ENCODE measurements at places on chromosomes 4 and X. TPM values are rescaled to one million over a fixed set of nuclear protein-coding genes. Genes with fewer than 3 reads are reported as not detected.

The TRIM61 gene
- total RNA-seq = not detected

The CENPVL2 gene
- not detected for total RNA-seq

The GLRA3 gene
- not detected for total RNA-seq

The MAGEB2 gene
- total RNA-seq = not detected

The NHSL2 gene
- total RNA-seq = 12.3 TPM

The ATP2B3 gene
- total RNA-seq = 0.25 TPM

The AGTR2 gene
- not detected for total RNA-seq

The TREX2 gene
- total RNA-seq = 9.6 TPM

The PRR32 gene
- not detected for total RNA-seq

DNA sequence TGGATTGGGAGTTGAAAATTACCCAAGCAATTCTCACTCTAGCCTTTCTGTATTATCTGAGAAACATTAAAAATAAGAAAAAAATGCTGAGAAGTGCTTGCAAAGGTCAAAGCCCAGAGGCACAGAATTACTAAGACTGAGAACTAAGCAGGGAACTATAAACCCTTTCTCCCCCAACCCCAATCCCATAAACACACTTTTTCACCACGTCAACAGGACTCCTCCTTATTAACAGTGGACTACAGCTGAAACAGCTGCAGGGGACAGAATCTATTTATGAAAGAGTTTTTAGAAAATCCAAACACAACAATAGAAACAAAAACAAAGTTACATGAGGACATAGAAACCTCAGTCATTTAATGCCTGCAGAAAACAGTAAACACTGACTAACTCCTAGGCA is 984.1 kb downstream of the TRAM1L1 start:
- H3K36me3 ChIP-seq = no peaks in the 10 kb centered on the region
- H3K4me3 ChIP-seq = no peak overlapping the region
- no peak overlapping the region for H3K27ac ChIP-seq
- DNase-seq = no peak
- H3K4me1 ChIP-seq = no peaks in the 10 kb centered on the region

- H3K27ac ChIP-seq = no peak overlapping the region
- H3K27me3 ChIP-seq = no peaks in the 10 kb centered on the region
- no peaks in the 10 kb centered on the region for H3K36me3 ChIP-seq
- H3K4me1 ChIP-seq = no peaks in the 10 kb centered on the region
Observed at GRCh38 chr4:81523672-81524327, 52.1 kb upstream of the RASGEF1B start.

DNA sequence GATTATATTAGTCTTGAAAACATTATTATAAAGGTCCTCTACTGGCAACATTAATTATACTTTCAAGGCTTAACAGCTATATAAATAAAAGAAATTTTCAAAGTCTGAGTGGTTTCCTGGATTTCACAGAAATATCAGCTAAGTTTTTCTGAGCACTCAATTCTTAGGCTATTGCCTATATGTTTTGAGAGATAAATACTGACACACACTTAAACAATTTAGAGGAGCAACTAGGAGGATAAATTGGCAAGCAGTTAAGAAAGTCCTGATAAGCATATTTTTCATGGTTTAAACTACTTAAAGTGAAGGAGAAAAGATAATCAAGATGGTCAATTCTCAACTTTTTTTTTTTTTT is 2.7 kb upstream of the MGARP start:
- no peak overlapping the region for H3K27ac ChIP-seq
- no peaks in the 10 kb centered on the region for H3K27me3 ChIP-seq
- DNase-seq = no peak
- no peak overlapping the region for H3K4me3 ChIP-seq

DNA sequence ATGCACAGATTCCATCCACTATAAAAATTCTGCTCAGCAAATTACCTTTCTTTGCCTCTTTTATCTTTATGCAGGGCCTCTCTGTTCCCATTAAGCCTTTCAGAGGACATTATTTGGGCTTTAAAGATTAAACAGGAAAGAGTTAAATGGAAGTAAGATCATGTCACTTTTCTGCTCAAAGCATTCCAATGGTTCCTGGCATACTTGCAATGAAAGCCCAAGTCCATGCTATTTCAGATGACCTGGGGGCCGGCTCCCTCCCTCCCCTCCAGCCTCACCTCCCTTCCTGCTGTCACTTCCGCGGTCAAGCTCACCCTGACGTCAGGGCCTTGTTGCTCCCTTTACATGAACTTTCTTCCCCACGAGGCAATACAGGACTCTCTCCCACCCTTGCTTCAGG is 125.5 kb downstream of the C4orf51 start:
- H3K4me3 ChIP-seq = no peak overlapping the region
- peaks cover 6% of the 10 kb centered on the region for H3K4me1 ChIP-seq
- DNase-seq = no peak
- H3K27ac ChIP-seq = no peak overlapping the region
- H3K27me3 ChIP-seq = no peaks in the 10 kb centered on the region

DNA sequence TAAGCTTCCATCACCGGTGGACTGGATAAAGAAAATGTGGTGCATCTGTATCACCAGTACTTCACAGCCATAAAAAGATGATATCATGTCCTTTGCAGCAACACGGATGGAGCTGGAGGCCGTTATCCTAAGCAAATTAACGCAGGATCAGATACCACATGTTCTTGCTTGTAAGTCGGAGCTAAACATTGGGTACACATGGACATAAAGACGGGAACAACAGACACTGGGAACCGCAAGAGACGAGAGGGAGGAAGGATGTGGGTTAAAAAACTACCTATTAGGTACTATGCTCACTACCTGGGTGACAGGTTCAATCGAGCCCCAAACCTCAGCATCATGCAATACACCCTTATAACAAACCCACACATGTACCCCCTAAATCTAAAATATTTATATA is 16.3 kb upstream of the IDS start:
- H3K27me3 ChIP-seq = no peaks in the 10 kb centered on the region
- no peaks in the 10 kb centered on the region for H3K36me3 ChIP-seq
- no peak for DNase-seq
- no peaks in the 10 kb centered on the region for H3K4me1 ChIP-seq
- H3K27ac ChIP-seq = no peak overlapping the region

- H3K36me3 ChIP-seq = no peaks in the 10 kb centered on the region
- peak overlapping the region; percentile 81 for H3K27ac ChIP-seq
- H3K27me3 ChIP-seq = no peaks in the 10 kb centered on the region
- DNase-seq = no peak
Observed at GRCh38 chrX:38804432-38804681, 3.1 kb downstream of the MID1IP1 start.

GRCh38 chr4:2595952-2596552 is 59.6 kb downstream of the FAM193A start:
- peaks cover 80% of the 10 kb centered on the region for H3K4me1 ChIP-seq
- H3K36me3 ChIP-seq = no peaks in the 10 kb centered on the region
- H3K27ac ChIP-seq = no peak overlapping the region
- no peaks in the 10 kb centered on the region for H3K27me3 ChIP-seq
- DNase-seq = no peak

DNA sequence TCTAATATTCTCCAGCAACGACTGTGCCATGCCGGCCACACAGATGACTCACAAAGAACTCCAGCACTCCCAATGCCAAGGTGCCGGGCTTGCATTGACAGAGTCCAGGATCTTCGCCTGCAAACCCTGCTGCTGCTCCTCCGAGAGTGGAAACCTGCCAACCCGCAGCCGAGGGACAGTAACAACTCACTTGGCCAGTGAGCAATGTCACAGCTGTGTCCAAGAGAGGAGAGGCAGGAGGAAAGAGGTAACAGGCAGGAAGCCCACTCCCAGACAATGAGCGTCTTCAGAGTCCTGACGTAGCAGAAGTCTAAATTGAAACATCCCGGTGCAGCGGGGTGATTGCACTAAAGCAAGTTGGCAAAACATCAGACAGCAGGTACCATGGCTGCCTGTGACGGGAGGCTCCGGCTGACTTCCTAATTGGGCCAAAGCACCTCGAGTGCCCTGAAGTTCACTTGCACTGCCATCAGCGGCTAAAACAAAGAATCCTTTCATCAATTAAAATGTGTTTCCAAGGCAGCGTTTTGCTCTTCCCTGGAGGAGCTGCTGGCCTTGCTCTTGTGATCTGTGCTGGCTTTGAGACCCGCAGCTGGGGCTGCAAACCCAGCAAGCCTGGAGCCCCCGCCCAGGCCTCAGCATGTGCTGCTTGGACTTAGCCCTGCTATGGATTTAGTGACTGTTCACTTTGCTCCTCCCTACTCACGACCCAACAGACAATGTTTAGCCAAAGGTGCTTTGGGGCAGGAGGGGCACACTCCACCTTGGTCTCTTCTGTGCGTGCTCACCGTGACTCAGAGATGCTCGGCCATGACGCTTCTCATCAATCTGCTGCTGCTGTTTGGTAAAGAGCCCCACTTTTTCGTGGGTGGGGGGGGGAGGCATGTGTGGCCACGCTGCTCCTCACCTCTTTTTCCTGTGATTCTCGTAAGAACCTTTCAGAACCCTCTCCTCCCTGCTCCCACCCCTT is 36.5 kb downstream of the DCTD start:
- H3K27ac ChIP-seq = no peak overlapping the region
- no peak overlapping the region for H3K4me3 ChIP-seq
- no peaks in the 10 kb centered on the region for H3K27me3 ChIP-seq
- no peak for DNase-seq

- H3K4me3 ChIP-seq = no peak overlapping the region
- DNase-seq = no peak
- no peaks in the 10 kb centered on the region for H3K36me3 ChIP-seq
- no peak overlapping the region for H3K27ac ChIP-seq
- H3K27me3 ChIP-seq = no peaks in the 10 kb centered on the region
Observed at GRCh38 chr4:150570862-150571261, 11.1 kb upstream of the MAB21L2 start.

GRCh38 chrX:141279476-141279875 is 37.2 kb upstream of the SPANXC start:
- H3K27ac ChIP-seq = no peak overlapping the region
- no peak overlapping the region for H3K4me3 ChIP-seq
- no peaks in the 10 kb centered on the region for H3K4me1 ChIP-seq
- H3K27me3 ChIP-seq = no peaks in the 10 kb centered on the region

DNA sequence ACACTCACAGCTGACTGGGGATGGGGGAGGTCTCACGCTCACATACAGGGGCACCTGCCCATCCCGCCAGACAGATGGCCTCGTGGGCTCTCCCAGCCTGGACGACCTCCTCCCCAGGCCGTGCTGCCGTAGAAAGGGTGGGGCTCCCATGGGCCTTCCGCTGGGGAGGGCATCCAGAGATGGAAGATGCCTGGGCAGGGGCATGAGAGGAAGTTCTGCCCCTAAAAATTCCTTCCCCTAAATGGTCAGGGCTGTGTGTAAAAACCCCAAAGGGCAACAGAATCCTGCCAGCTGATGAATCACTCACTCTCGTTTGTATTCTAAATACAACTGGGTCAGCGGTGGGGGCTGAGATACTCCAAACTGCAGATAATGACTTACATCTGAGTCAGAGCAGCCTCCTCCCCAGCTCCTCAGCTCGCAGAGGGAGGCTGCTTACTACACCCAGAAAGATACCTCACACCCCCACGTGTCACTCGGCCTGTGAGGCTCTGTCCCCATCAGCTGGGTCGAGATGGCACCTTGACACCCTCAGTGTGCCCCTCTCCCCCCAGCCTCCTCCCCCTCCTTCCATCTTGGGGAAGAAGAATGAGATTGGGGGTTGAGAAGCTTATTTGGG is 10.1 kb downstream of the WDR1 start:
- peaks cover 100% of the 10 kb centered on the region for H3K4me1 ChIP-seq
- peak overlapping the region; percentile 89 for H3K27ac ChIP-seq
- H3K4me3 ChIP-seq = peak overlapping the region; percentile 38
- no peak for DNase-seq
- H3K27me3 ChIP-seq = no peaks in the 10 kb centered on the region
- H3K36me3 ChIP-seq = peaks cover 8% of the 10 kb centered on the region

- H3K27ac ChIP-seq = no peak overlapping the region
- H3K27me3 ChIP-seq = no peaks in the 10 kb centered on the region
- H3K4me1 ChIP-seq = no peaks in the 10 kb centered on the region
- DNase-seq = no peak
Observed at GRCh38 chr4:23614284-23614892, 275.5 kb downstream of the PPARGC1A start.

DNA sequence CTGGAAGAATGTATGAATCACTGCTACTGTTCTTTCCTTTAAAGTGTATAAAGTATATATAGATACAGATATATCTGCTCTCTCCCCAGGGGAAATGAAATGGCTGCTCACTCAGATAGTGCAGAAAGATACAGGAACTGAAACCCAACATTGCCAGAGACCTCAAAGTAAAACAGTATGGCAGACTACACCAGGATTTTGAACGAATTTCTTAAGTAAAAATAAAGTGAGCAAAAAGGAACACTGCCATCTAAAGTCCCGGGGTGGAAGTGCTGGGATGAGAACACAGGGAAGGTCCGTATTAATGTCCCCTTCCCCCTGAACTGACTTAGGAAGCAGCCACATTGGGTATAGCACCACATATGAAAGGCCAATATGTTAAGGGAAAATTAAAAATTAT is 93.4 kb downstream of the TMA16 start:
- H3K27ac ChIP-seq = no peak overlapping the region
- H3K4me3 ChIP-seq = no peak overlapping the region
- no peaks in the 10 kb centered on the region for H3K27me3 ChIP-seq
- DNase-seq = no peak

DNA sequence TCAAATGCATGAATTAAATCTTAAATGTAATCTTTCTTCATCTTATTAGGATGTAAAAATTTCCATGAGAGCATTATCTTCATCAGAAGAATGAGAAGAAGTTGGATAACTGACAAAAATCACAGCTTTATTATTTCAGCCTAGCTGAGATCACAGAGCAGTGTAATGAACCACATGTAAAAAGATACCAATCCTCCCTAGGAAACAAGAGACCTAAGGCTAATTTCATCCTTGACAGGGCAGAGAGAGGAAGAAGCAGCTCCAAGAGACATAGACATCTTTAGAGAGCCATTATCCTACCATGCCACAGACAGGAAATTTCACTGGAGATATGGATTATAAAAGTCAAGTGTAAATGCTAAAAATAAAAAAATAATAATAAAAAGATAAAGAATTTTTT is 40.9 kb upstream of the IL15 start:
- H3K4me1 ChIP-seq = no peaks in the 10 kb centered on the region
- H3K4me3 ChIP-seq = no peak overlapping the region
- H3K27ac ChIP-seq = no peak overlapping the region
- H3K36me3 ChIP-seq = no peaks in the 10 kb centered on the region
- no peaks in the 10 kb centered on the region for H3K27me3 ChIP-seq

DNA sequence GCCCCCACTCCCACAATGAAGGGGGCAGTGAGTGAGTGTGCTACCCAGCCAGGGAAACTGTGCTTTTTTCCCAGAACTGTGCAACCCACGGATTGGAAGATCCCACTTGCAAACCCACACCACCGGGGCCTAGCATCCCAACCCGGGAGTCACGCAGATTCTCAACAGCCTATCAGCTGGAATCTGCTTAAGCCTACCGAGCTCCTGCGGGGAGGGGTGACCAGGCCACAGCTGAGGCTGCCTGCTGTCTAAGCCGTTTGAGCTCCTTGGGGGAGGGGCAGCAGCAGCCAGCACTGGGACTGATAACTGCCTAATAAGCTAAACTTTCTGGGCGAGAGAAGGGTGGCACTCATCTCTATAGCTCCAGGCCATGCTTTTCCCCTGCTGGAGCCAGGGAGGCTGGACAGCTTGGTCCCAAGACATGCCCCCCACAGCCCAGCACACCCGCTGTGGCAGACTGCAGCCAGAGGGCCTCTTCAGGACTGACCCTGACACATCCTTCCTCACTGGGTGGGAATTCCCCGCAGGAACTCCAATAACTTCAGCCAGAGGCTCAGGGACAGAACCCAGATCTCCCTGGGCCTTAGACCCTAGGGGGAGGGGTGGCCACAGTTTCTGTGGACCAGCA is 161.3 kb upstream of the MAGEB18 start:
- H3K27ac ChIP-seq = no peak overlapping the region
- no peak for DNase-seq
- H3K36me3 ChIP-seq = no peaks in the 10 kb centered on the region
- no peaks in the 10 kb centered on the region for H3K4me1 ChIP-seq
- no peak overlapping the region for H3K4me3 ChIP-seq

All from vagina (tissue), 2 donors.